Left kidney (tissue), 8 donors: ENCODE measurements at places on chromosomes 6 and 20.

GRCh38 chr6:98644063-98644462, 190.3 kb upstream of the POU3F2 start:
- DNase-seq: no peak

- no peak for DNase-seq
Observed at GRCh38 chr6:121686611-121687023, 251.2 kb downstream of the GJA1 start.

DNA sequence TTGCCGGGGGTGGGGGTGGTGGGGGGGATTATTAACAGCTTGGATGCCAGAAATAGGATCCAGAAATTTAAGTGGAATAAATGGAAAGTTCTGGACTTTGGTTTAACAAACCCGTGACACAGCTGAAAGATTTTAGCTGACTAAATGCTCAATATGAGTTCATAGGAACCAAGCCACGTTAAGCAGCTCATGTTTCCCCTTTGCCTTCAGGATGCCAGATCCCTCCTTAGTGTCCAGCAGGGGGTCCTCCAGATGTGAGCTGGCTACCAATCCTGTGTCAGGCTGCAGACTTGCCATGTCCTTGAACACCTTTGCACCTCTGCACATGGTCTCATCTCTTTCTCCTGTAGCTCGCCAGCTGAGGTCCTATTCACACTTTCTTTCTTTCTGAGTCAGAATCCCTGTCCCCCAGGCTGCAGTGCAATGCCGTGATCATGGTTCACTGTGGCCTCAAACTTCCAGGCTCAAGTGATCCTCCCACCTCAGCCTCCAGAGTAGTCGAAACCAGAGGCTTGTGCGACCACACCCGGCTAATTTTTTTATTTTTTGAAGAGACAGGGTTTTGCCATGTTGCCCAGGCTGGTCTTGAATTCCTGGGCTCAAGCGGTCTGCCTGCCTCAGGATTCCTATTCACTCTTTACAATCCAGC, 133.3 kb upstream of the ARMC2 start:
- no peak for DNase-seq

DNA sequence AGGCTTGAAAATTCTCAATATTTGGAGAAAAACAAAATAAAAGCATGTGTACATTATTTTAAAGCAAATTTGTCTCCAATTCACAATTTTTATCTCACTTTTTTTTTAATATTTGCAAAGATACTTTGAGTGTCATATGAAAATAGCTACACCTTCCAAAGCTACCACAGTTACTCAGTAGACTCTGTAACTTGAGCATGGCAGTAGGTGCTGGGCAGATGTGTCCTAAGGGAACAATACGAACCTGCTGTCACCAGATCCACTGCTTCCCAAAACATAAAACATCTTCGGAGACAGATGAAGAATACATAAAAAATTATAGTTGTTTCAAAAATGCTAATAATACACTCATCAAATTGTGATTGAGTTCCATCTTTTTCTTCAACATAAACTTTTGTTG, 10.6 kb downstream of the WDR27 start:
- no peak for DNase-seq

DNA sequence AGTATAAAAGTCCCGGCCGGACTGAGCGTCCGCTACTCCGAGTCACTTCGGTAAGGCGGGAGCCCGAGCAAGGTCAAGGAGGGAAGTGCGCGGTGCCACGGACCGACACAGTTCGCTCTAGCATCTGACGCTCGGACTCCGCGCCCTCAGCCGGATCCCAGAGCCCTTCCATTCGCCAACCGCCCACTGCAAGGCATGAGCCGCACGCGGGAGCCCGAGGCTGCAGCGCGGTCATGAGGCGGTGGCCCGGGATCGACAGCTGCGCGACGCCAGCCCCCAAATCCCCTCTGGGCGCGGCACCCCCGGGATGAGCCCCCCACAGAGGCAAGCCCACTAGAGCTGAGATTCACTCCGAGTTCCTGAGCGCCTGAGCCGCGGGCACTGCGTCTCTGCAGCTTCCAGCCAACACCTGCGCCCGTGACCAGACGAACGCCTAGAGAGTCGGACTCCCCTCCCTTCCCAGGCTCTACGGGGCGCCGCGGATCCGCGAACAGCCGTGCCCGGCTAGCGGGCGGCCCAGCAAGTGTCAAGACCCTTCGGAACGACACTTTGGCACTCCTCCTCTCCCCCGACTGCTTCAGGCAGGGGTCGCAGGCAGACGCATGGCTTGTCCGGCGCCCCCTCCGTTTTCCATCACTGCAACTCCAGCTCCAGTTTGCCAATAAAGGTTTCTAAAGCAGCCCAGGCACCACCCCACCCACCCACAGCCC, 725 bp upstream of the ISM1 start:
- peak; percentile 46 for DNase-seq

GRCh38 chr6:23875006-23875405, 251.0 kb upstream of the NRSN1 start:
- no peak for DNase-seq

DNA sequence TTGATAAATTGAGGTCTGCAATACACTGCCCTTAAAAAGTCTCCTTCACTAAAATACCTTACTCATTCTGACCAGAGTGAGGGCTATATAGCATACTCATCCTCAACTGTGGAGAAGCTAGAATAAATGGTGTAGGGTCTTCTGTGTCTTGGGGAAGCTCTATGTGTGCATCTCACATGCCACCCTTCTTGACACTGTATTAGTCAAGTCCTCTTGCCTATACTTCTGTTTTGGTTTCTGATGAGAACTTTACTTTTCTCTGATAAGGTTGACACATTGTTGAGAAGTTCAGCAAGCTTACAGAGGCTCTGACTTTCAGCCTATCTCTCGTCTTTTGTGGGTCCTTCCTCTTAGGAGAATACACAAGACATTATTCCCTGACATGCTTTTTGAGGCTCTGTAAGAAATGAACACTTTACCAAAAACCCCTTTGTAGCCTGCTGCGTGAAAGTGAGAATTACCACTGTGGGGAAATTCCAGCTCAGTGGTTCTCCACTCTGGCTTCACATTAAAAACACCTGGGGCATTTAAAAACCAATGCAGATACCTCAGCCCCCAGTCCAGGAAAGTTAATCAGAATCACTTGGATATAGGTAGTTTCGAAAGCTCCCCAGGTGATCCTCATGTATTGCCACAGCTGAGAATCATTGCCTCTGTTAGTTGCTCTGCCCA, 372.1 kb upstream of the HS3ST5 start:
- no peak for DNase-seq

GRCh38 chr20:63053432-63054102, 46.8 kb upstream of the BHLHE23 start:
- DNase-seq: no peak

DNA sequence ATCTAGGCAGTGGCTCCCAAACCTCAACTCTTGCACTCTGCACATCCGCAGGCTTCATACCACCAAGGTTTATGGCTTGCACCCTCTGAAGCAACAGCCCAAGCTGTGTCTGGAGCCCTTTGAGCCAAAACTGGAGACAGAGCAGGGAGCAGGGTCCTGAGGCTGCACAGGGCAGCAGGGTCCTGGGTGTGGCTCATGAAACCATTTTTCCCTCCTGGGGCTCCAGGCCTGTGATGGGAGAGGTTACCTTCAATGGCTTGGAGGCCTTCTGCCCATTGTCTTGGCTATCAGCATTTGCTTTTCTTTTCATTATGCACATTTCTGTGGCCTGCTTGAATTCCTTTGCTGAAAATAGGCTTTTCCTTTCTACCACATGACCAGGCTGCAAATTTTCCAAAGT, 6.3 kb upstream of the FAM184A start:
- DNase-seq: no peak

DNA sequence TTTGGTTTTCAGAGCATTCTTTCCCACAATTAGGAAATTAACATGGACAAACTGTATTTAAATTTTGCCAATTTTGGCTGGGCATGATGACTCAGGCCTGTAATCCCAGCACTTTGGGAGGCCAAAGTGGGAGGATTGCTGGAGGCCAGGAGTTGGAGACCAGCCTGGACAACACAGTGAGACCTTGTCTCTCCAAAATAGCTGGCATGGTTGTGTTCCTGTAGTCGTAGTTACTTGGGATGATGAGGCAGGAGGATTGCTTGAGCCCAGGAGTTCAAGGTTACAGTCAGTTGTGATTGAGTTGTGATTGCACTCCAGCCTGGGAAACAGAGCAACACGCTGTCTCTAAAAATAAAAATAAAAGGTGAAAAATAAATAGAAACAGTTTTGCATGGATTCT, 15.0 kb downstream of the PANK2 start:
- DNase-seq: no peak

GRCh38 chr6:1009103-1009502, 302.8 kb upstream of the FOXQ1 start:
- no peak for DNase-seq

DNA sequence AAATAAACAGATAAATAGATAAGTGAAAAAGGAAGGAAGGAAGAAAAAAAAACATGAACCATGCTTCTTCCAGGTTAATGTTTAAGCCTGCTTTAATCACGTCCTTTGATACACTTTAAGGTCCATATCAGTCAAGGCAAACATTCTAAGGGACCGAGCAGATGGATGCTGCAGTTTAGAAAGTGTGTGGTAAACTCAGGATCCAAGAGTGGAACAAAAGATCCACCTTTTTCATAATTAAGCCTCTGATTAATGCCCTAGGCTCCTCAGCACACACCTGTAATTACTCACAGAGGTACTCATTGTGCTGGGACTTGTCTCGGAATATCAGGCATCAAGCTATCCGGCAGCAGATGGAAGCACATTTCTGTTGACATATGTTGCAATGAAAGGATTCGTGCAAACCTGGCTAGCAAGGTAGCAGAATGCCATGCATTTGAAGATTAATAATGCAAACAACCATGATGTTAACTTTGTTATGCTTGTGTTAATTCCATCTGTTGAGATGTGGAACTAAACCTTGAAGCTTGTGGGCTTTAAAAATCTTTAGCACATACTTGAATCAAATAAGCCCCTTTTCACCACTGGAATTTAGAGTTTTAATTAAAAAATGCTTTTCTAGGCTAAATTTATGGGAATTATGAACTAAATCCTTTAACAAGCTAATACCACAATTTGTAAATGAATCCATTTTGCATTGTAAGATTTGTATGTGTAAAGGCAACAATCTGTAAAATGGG, 163.7 kb downstream of the RALGAPA2 start:
- DNase-seq: no peak

GRCh38 chr6:111952274-111952673, 79.0 kb upstream of the FYN start:
- no peak for DNase-seq

DNA sequence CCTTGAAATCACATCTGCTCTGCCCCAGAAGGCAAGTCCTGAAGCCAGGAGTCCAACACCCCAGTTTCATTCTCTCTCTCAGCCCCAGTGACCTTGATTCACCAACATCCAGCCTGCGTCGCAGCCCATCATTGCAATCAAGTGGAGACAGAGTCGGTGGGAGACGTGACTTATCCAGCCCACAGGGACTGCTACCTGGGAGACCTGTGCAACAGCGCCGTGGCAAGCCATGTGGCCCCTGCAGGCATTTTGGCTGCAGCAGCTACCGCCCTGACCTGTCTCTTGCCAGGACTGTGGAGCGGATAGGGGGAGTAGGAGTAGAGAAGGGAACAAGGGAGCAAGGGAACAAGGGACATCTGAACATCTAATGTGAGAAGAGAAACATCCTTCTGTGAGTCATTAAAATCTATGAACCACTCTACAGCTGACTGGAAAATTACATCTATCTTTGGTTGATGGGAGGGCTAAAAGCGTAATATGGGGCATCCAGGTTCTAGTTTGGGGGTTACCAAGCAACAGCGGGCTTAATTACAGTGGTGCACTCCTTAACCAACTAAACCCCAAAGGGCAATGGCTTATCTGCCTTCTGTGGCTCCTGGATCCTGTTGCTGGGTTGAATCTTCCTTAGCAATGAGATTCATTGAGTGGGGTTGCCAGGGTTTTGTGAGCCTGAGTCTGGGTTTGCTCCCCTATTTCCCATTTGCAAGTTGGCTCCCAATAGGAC, 2.5 kb downstream of the LY6G6D start:
- DNase-seq: no peak
